CD4-positive, alpha-beta memory T cell (primary cell): ENCODE measurements at places on chromosomes 5 and 9. TPM values are rescaled to one million over a fixed set of nuclear protein-coding genes. Genes with fewer than 3 reads are reported as not detected.

TAF11L10 gene
- total RNA-seq, result not detected

POC5 gene
- 20.0 TPM for total RNA-seq

ZNF883 gene
- total RNA-seq, result 0.72 TPM

SOWAHA gene
- total RNA-seq, result not detected

PTCH1 gene
- 23.0 TPM for total RNA-seq

CCDC152 gene
- total RNA-seq, result 5.9 TPM

UNC13B gene
- 0.94 TPM for total RNA-seq

GZMA gene
- 25.0 TPM for total RNA-seq

GDA gene
- total RNA-seq, result not detected

CNTNAP3B gene
- not detected for total RNA-seq

SLC34A3 gene
- total RNA-seq, result not detected

IL4 gene
- total RNA-seq, result not detected

ARL14EPL gene
- total RNA-seq, result not detected

ANGPTL2 gene
- total RNA-seq, result not detected

ACER2 gene
- total RNA-seq, result 5.9 TPM
